ENCODE measurements at places on chromosomes 12 and 14. TPM values are rescaled to one million over a fixed set of nuclear protein-coding genes. Genes with fewer than 3 reads are reported as not detected.

DNA sequence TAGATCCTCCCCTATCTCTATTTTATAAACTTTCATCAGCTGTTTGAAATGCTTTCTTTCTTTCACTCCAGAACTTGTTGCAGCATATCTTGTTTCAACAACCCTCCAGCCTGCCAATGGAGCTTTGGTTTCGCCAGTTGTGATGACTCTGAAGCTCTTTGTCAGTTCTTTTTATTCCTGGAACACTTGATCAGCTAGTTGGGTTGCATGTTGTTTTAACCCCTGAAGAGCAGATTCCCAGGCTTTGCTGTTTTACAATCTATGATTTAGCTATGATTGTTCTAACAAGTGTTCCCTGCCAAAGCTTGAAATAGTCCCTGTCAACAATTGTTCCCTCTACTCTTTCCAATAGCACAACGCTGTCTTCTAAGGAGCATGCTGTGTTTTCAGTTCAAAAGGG, 50.6 kb upstream of the FUT8 start:
- no peak for DNase-seq

The PARP11 gene
- total RNA-seq, result 26.8 TPM

- peak; percentile 72 for DNase-seq
Observed at GRCh38 chr14:37864861-37865718, 269.7 kb downstream of the TTC6 start.

The A2ML1 gene
- total RNA-seq, result 43.7 TPM

DNA sequence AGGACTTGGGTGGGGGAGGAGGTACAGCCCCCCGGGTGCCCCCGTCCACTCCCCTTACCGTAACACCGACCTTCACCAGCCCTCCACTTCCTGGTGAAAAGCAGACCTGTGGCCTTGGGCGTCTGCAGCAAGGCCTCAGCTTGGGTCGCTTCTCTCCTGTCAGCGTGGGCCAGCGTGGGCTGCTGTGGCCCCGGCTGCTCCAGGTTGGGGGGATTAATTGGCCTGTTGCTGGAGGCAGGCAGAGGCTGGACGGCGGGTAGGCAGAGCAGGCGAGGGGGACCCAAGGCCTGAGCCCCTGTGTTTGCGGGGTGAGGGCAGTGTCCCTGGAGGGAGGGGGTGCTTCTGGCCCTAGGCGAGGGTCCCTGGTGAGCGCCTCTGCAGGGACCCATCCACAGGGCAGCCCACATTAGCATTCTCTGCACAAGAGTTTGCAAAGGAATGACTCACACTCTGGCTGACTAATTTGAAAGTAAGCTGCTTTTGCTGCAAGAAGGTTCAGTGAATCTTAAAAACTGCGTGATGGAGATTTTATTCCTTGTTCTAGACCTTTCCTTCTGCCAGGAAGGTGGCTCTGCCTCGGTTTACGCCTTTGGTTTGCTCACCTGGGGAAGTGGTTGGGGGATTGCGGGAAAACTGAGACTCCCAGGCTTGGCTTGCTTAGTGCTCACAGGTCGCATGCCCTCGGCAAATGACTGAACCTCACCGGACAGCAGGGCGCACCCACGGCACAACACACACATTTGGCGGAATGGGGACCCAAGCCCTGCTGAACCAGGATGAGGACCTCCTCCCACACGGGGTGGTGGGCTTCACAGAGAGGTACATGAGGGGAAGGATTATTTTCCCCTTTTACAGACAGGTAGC, 37.9 kb upstream of the DLK1 start:
- no peak for DNase-seq

DNA sequence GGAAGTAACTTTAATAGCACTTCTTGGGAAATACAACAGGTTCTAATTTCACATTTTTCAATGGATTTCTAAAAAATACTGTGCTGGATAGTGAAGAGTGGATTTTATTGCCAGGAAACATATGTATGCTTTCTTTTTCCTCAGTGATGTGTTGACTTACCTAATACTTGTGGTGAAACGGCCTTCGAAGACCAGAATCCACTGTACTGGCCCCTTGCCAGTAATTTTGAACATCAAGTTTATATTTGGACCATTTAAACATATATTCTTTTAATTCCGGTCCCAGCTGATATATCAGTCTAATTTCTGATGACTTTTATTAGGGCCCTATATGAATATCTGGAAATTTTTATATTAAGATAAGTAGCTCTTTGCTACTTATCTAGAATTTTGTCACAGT, 1.8 kb downstream of the MSRB3 start:
- DNase-seq, result no peak

GRCh38 chr14:23056145-23056955, 970 bp downstream of the CDH24 start:
- DNase-seq, result peak; percentile 44

The KRT82 gene
- total RNA-seq, result not detected

The A2M gene
- 82.6 TPM for total RNA-seq

All from prostate gland (tissue), 2 donors.